ENCODE measurements at places on chromosomes 16 and 17. TPM values are rescaled to one million over a fixed set of nuclear protein-coding genes. Genes with fewer than 3 reads are reported as not detected.

Gene HS3ST3B1
- total RNA-seq = 23.2 TPM

Gene LSM12
- 83.9 TPM for total RNA-seq

Gene TP53TG3
- not detected for total RNA-seq

Gene CDC42EP4
- 1.7 TPM for total RNA-seq

Gene TLCD3B
- 4.6 TPM for total RNA-seq

Gene WFDC1
- total RNA-seq = not detected

Gene GRAPL
- total RNA-seq = 3.4 TPM

Gene KIF18B
- 54.9 TPM for total RNA-seq

Gene GP1BA
- not detected for total RNA-seq

Gene CAMKK1
- 2.4 TPM for total RNA-seq

Gene GSG1L
- total RNA-seq = not detected

Gene HIC1
- 14.8 TPM for total RNA-seq

Gene TP53TG3C
- not detected for total RNA-seq

Gene CPHXL2
- not detected for total RNA-seq

Gene HOXB9
- 6.9 TPM for total RNA-seq

Gene ZNF500
- 11.2 TPM for total RNA-seq

Gene OR1F1
- total RNA-seq = not detected

Gene GCGR
- total RNA-seq = not detected

Gene LRRC36
- total RNA-seq = not detected

Gene USP43
- total RNA-seq = 0.24 TPM

Gene OTOP3
- not detected for total RNA-seq

Gene RAC3
- 4.5 TPM for total RNA-seq

Gene CIAO3
- 32.7 TPM for total RNA-seq

Gene MPDU1
- 48.8 TPM for total RNA-seq

Gene HEXIM2
- 3.5 TPM for total RNA-seq

Gene PIK3R6
- 0.12 TPM for total RNA-seq

Gene KREMEN2
- not detected for total RNA-seq

Gene FBXW10
- total RNA-seq = 0.10 TPM

Gene RAMP2
- total RNA-seq = not detected

Gene CMTM4
- total RNA-seq = 4.6 TPM

Gene RILP
- 1.0 TPM for total RNA-seq

Gene HIGD1B
- total RNA-seq = not detected

Gene STX1B
- 0.72 TPM for total RNA-seq

Gene ELMO3
- 3.8 TPM for total RNA-seq

Gene NECAB2
- not detected for total RNA-seq

Gene RNPS1
- total RNA-seq = 311 TPM

Gene RFWD3
- total RNA-seq = 114 TPM

Gene PYCARD
- 2.5 TPM for total RNA-seq

Gene NR1D1
- 9.0 TPM for total RNA-seq

Gene KRT24
- total RNA-seq = not detected

Gene C16orf74
- 0.64 TPM for total RNA-seq
